RPMI7951 (cell line): ENCODE measurements at places on chromosomes 5 and 9. TPM values are rescaled to one million over a fixed set of nuclear protein-coding genes. Genes with fewer than 3 reads are reported as not detected.

DNA sequence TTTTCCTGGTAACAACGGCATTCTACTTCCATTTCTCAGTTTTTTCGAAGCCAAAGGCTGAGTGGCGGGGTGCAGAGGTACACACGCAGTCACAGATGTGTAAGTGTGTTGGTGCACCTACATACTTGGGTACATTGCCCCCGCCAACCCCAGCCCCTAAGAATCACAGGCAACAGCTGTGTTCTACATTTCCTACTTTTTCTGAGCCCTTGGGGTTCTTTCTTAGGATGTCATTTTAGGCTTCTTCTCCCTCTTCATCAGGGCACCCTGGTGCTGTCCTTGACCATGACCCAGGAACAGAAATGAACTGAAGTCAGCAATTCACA, 104.8 kb downstream of the PAX5 start:
- no peak for DNase-seq

GRCh38 chr5:109455598-109456096, 45.9 kb upstream of the PJA2 start:
- DNase-seq: peak; percentile 86

- peak; percentile 17 for DNase-seq
Measured at GRCh38 chr9:108664309-108665255, 191.2 kb downstream of the ACTL7B start.

- DNase-seq: no peak
Measured at GRCh38 chr9:13361076-13361475, 81.6 kb upstream of the MPDZ start.

- peak; percentile 16 for DNase-seq
Measured at GRCh38 chr5:62395210-62395950, 8.3 kb downstream of the DIMT1 start.

GRCh38 chr9:96068511-96068910, 193.0 kb downstream of the ERCC6L2 start:
- no peak for DNase-seq

GRCh38 chr9:70387663-70388062, 26.8 kb downstream of the KLF9 start:
- no peak for DNase-seq

- DNase-seq: no peak
Measured at GRCh38 chr9:89256642-89257041, 54.4 kb upstream of the CKS2 start.

DNA sequence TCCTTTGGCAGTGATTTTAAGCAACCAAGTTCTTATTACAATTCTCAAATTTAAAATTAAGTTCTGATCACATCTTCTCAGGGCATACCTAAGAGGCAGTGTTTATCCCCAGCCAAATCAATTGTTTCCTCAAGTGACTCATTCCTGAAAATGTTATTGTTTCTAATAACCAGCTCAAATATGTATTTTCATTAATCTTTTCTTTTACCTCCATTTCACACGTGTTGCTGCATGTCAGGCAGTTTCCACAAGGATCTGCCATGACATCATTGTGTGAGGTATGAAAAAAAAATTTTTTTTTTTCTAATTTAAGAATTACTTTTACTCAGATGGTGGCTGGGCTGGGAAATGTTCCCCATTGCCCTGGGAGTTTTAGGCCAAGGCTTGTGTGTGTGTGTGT, 113.0 kb upstream of the NTRK2 start:
- DNase-seq: no peak

DNA sequence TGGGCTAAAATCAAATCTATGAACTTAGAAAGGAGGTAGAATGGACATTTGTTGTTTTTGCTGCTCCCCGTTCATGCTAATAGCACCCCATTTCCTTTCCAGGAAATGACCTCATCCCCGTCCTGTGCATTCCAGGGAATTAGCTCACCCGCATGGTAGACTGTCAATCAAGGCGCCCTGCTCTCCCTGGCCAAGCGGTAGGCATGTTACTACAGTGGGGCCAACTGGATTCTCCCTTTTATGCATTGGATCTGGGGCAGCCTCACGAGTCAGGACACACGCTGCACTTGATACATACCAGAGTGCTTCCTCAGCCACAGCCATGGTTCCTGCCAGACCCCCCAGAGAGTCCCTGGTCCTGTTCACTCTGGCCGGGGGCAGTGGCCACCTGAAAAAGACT, 111.0 kb upstream of the PTCH1 start:
- DNase-seq: peak; percentile 5

DNA sequence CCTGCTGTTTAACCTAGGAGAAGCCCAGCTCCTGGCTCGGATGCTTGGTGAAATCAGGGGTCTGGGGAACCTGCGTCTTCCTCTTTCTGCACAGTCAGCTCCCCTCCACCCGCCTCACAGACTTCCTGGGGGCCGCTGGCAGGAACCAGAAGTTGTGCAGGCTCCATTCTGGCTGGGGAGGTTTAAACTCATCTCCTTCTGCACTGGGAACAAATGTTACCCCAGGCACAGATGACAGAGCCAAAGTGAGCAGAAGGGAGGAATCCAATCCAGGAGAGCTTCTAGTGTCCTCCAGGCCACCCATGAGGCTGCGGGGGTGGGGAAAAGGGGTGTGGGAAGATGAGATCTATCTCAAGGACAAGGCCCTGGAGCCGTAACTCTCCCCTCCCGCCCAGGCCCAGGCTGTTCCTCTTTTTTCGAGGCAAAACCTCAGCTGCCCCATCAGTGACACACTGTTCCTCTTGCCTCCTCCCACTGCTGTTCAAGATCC, 31.2 kb downstream of the KCNMB1 start:
- DNase-seq: no peak

- DNase-seq: no peak
Measured at GRCh38 chr9:136829412-136829811, 12.9 kb upstream of the AJM1 start.

DNA sequence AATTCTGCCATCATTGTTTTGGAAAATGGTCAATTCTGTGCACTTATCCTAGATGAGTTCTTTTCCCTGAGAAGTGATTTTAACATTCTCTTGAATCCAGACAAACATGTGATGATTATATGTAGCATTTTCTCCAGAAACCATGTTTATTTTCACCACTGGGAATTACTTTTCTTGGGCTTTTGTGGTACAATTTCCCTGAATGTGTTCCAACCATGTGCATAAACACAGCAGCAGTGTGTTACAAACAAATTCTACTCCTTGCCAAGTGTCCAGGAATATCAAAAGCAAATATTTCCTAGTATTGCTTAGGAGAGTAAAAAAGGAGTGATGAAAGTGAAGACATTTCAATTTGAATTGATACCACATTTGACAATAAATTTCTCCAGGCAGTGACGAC, 50.4 kb downstream of the NXNL2 start:
- no peak for DNase-seq

GRCh38 chr9:76531231-76531780, 72.3 kb downstream of the GCNT1 start:
- no peak for DNase-seq

DNA sequence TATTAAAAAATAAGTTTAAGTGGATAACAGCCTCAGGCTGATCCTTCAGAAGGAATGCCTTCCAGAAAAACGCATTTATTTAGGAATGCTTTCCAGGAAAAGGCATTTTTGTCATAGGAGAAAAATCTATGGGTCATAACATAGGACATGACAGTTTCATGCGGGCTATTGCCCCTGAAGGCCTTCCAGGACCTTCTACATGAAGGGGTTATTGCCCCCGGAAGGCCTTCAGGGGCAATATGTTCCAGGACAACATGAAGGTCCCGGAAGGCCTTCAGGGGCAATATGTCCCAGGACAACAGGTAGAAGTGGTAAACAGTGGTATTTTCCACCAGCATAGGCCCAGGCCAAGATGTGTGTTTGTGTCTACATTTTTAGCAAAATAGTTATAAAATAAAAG, 191.3 kb upstream of the RASA1 start:
- DNase-seq: no peak

GRCh38 chr9:98793031-98793430, 3.3 kb downstream of the ANKS6 start:
- DNase-seq: no peak

- DNase-seq: no peak
Measured at GRCh38 chr5:73363911-73364730, 84.5 kb downstream of the FOXD1 start.

- DNase-seq: no peak
Measured at GRCh38 chr9:120779227-120779626, 14.0 kb downstream of the FBXW2 start.

DNA sequence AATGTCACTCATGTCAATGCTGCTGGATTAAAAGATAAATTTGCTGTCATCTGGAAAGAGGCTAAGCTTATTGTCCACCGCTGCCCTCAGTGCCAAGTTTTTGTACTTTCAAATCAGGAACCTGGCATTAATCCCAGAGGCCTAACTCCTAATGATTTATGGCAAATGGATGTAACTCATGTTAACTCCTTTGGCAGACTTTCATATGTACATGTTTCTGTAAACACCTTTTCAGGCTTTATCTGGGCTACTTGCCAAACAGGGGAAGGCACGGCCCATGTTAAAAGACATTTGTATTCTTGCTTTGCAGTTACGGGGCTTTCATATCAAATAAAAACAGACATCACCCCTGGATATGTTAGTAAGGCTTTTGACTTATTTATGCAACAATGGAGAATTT, 608.0 kb upstream of the ACO1 start:
- DNase-seq: no peak

DNA sequence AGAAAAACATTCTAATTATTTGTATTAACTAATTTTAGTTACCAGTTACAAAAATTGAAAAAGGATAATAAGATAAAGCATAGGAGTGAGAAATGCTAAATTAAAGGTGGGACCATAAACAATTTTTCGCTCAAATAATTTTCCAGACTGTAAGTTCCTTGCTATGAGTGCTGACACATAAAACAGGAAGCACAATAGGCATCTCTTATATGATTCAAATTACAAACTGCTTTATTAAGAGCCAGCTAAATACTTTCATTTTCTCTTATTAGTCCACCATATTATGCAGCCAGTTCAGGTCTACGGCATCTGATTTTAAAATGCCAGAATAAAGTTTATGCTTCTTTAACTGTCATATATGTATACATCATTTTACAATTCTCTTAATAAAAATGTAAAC, 4.4 kb downstream of the RC3H2 start:
- DNase-seq: peak; percentile 6

GRCh38 chr5:173926359-173926758, 38.2 kb downstream of the CPEB4 start:
- peak; percentile 72 for DNase-seq

The ARSI gene
- 0.10 TPM in 1 of 2 replicates, not detected in the other for total RNA-seq

The CLIC3 gene
- 0.68 and 1.7 TPM in 2 replicates for total RNA-seq

The FAM120A gene
- total RNA-seq: 44.1 and 57.1 TPM in 2 replicates

The IFNA21 gene
- total RNA-seq: not detected in 2 replicates

The CDH10 gene
- total RNA-seq: not detected in 2 replicates

The CYLC2 gene
- total RNA-seq: not detected in 2 replicates

The NUDT2 gene
- 40.6 and 47.3 TPM in 2 replicates for total RNA-seq

The ANKRD20A1 gene
- total RNA-seq: not detected in 2 replicates

The GPX8 gene
- total RNA-seq: 99.8 and 116 TPM in 2 replicates

The SPINK4 gene
- not detected in 2 replicates for total RNA-seq

The PCDHGB3 gene
- 1.1 and 1.6 TPM in 2 replicates for total RNA-seq
